Naive thymus-derived CD4-positive, alpha-beta T cell (primary cell): ENCODE measurements at places on chromosomes 7 and 10.
A peak's percentile ranks its signal among the peaks of the same experiment; 100 is the strongest.

DNA sequence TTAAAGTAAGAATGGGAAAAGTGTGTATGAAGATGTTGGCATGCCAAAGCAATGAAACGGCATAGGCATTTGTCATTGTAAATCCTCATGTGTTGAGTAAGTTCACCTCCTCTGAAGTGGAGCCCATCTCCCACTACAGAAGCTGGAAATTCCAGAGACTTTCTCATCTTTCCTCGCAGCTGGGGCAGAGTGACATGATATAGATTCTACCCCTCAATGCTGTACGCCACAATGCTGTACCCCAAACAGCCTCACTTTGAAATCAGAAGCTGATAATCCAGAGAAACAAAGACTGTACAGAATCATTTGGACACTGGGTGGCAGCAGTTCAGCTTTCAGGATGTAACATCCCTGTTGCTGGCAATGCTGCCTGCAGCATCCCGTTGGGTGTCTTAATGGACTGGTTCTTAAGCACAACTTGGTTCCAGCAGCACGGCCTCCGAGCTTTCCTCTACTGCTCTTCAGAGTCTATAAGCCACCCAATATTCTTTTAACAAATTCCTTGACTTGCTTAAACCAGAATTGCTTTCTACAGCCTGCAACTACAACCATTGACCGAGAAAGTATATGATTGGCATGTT lies 18.8 kb downstream of the ZC3HAV1L start:
- DNase-seq: peak; percentile 41

- no peak for DNase-seq
Measured at GRCh38 chr10:12705943-12706342, 295.6 kb downstream of the CCDC3 start.

DNA sequence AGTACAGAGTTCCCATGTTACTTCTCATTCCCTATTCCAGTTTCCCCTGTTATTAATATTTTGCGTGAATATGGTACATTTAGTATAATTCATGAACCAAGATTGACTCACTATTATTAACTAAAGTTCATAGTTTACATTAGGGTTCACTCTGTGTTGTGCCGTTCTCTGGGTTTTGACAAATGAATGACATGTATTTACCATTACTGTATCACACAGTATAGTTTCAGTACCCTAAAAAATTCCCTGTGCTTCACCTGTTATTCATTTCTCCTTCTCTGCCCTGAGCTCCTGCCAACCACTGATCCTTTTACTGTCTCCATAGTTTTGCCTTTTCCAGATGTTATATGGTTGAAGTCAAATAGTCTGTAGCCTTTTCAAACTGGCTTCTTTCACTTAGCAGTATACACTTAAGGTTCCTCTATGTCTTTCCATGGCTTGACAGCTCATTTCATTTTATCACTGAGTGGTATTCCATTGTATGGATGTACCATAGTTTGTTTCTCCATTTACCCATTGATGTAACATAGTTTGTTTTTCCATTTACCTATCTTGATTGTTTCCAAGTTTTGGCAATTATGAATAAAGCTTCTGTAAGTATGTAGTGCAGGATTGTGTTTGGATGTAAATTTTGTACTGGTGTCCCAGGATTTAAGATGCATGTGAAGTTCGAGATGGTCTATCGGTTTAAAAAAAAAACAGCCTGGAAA lies 58.8 kb downstream of the CDK14 start:
- no peak for DNase-seq

GRCh38 chr7:158362912-158363905 lies 224.4 kb downstream of the PTPRN2 start:
- no peak for DNase-seq

DNA sequence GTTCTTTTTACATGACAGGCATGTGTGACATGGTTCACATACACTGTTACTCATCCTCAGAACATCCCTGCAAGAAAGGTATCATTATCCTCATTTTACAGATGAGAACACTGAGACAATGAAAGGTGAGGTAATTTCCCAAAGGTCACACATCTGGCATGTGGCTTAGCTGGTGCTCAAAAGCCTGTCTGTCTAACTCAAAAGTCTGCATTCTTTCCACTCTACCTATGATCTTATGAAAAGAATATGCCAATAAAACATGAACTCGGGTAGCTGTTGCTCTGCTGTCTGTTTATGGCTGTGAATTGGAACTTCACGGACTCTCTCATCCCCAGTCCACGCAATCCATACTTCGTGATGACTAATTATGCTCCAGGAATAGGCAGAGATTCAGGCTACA lies 79.0 kb upstream of the ODAD2 start:
- no peak for DNase-seq

GRCh38 chr10:75648854-75649253 lies 217.4 kb downstream of the LRMDA start:
- DNase-seq: no peak

- DNase-seq: no peak
Measured at GRCh38 chr7:5248201-5248885, 34.4 kb upstream of the SLC29A4 start.

- DNase-seq: no peak
Measured at GRCh38 chr7:112759905-112760304, 30.3 kb downstream of the TMEM168 start.

- DNase-seq: no peak
Measured at GRCh38 chr10:123301077-123301857, 147.1 kb downstream of the BUB3 start.

DNA sequence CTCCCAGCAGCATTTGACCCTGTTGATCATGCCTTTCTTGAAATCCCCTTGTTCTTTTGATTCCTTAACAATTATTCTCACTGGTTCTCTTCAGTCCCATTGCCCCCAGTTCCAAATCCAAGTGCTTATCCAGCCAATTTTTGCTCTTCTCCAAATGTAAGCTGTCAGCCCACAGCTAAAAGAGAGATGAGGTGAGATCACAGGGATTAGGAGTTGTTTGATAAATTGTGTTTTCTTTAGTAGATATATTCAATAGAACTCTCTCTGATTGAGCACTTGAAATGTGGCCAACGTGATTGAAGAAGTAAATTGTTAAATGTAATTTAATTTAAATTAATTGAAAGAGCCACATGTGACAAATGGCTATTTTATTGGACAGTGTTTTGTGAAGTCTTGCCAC lies 76.6 kb upstream of the NME8 start:
- DNase-seq: no peak

GRCh38 chr7:46622251-46622650 lies 701.2 kb upstream of the IGFBP3 start:
- DNase-seq: no peak

DNA sequence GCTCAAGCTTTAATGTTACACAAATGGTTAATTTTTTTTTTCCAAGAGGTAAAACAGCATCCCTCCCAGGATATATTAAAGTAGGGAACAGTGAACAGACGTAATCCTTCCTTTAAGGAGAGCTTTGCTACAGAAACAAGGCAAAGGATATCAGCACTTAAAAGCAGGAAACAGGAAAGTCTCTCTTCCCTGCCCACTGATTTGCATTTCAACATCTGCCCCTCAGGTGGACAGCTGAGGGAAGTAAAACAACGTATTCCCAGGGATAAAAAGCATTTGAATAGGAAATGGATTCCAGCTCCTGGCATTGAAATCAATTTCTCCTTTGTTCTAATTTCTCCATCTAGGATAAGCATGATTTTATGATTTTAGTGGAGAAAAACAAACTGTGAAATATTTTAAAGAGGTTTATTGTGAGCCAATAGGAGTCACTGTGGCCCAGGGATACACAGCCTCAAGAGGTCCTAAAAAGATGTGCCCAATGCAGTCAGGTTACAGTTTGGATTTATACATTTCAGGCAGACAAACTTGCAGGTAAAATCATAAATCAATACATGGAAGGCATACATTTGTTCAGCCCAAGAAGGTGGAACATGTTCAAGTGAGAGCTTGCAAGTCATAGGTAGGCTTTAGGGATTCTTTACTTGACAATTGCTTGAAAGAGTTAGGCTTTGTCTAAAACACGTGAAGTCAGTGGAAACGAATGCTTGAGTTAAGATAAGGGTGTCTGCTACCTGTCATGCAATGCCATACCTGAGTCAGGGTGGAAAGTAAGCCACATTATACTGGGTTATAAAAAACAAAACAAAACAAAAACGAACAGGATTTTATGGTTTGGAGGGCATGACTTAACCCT lies 286.2 kb upstream of the VWC2 start:
- DNase-seq: no peak

GRCh38 chr7:155972651-155973390 lies 160.6 kb upstream of the SHH start:
- DNase-seq: peak; percentile 8

GRCh38 chr10:62302760-62303159 lies 34.1 kb upstream of the RTKN2 start:
- DNase-seq: peak; percentile 20

GRCh38 chr10:43900571-43900970 lies 251.9 kb upstream of the ZNF32 start:
- DNase-seq: no peak

- DNase-seq: no peak
Measured at GRCh38 chr10:94042001-94042833, 48.5 kb downstream of the PLCE1 start.

DNA sequence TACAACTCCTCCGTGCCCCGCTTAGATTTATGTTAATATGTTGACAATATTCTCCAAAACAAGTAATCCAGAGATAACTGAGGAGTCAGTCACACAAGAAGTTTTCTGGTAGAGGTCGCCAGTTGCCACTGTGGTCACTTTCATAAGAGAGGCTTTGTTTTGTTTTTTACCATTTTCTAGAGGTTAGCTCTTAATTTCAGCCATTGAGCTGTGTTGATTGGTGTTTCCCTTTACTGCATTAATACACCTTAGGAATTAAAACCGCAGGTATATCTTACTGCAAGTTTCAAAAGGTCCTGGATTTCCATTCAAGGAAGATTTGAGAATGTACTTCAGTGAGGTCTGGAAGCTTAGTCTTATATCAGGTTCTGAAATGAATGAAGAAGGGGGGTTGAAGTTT lies 3.5 kb downstream of the BMI1 start:
- DNase-seq: no peak

GRCh38 chr7:21253740-21254687 lies 173.9 kb upstream of the SP4 start:
- DNase-seq: peak; percentile 3

DNA sequence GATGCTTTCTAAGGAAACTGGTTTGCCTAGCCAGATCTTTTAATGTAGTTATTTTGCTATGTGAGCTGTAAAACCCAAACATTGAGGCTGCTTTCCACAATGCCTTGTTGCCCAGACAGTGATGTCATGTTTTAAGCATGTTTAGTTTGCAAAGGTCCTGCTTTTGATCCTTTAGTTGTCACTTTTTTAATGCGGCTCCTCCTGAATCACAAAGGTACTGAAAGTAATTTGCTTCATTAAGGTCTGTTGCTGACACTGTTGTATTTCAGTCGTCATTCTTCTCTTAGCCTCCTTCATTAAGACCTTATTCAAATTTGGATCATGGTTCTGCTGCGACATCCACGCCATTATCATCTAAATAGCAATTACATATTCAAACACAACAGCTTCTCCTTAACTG lies 10.6 kb downstream of the RPA3 start:
- no peak for DNase-seq

DNA sequence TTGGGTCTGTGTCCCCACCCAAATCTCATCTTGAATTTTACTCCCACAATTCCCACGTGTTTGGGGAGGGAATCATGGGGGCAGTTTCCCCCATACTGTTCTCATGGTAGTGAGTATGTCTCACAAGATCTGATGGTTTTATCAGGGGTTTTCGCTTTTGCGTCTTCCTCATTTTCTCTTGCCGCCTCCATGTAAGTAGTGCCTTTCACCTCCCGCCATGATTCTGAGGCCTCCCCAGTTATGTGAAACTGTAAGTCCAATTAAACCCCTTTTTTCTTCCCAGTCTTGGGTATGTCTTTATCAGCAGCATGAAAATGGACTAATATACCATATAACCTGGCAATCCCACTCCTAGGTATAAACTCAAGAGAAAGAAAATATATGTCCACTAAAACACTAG lies 25.9 kb upstream of the SP4 start:
- DNase-seq: no peak

DNA sequence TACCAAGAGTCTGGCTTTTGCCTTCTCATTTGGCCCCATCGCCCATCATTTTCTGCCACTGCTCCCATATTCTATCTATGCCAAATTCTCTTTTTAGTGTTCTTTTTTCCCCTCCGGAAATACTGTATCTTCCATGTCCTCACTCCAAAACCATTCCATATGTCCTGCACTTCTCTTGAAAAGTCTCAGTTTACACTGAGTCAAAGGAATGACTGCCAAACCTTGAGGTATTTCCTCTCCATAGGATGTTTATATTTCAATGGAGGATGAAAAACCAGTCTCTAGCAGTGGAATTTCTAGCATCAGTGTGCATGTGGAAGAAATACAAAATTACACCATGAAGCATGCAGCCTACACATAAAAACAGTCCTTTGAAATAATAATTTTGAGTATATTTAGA lies 121.4 kb upstream of the PHYHIPL start:
- no peak for DNase-seq

DNA sequence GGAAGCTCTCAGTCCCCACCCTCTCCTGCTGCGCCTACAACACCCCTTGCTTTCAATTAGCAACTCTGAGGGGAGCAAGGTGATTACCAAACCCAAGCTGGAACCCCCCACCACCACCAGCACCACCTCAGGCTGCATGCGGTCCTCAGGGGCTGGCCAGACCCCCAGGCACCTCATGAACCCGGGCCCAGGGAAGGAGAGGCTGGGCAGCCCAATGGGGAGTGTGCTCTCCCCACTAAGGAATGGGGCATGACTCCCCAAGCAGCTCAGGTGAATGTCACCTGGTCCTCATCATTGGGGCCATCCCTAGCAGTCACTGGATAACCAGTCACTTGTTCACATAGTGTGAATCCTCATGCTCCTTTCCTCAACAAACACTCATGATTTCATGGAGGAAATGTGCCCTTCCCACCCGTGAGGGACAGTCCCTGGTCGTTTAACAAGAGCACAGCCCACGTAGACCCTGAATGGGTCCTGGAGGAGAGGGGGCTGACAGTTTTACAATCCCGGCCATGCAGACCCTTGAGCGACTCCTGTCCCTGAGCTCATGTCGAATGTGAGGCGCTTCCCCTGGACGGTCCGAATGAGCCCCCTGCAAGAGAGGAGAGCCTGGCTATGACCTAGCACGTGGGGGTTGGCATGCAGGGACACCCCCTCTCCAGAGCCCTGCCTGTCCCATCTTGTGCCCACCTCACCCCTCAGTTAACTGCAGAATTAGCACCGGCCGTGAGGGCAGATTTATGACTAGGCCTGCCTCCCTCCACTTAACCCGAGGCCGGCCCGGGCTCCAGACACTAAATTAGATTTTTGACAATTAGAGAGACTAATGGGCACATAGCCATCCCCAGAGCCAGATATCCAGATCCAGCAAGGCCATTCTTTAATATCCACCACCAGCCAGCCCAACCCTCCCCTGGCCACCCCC lies 29.1 kb downstream of the POLL start:
- DNase-seq: no peak

GRCh38 chr10:103584216-103585010 lies 90.9 kb downstream of the NEURL1 start:
- peak; percentile 50 for DNase-seq

GRCh38 chr10:10796061-10796773 lies 221.5 kb upstream of the CELF2 start:
- no peak for DNase-seq

DNA sequence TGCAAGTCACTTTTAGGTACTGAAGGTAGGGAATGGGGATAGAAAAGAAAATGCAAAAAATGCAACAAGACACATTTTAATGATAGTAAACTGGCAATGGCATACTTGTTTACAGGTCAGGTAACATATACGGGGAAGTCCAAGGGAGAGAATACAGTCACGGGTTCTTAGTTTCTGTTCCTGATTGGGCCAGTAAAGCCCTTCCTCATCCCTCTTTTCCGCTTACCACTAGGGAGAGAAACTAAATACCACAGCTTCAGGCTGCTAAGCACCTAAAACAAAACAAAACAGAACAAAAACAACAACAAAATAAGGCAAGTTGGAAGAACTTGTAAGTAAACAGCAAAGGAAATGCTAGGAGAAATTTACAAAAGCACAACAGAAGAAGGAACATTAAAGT lies 65.2 kb upstream of the OGDHL start:
- DNase-seq: no peak
